ENCODE measurements at places on chromosomes 12 and 14.

DNA sequence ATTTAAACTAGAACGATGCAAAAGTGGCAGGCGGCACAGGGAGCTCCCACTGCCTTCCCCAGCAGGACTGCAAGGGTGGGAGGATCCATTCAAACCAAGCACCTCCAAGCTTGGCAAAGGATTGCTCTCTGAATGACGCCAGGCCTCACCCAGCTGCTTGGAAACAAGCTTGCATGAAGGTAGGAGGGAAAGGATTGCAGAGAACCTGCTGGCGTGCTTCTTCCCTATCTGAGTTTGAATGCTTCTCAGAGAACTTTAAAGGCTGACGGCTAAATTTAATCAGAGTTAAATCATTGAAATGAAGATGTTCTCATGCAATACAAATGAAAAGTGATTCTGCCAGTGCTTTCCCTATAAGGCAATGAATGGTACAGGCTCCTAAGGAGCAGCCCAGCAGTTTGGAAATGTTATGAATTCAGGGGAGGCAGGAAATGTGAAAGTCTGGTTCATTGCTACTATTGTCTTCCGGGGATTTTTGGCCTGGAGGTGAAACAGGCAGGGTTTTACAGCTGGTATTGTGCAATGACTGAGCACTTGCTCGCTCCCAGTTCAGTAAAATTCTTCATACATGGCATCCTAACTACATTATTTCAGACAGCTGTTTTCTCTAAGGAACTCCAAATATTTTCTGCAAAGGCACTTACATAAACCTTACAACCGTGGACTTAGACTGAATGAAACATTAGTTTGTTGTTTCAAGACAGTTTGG is 31.9 kb upstream of the DUSP6 start:
- DNase-seq, result no peak

DNA sequence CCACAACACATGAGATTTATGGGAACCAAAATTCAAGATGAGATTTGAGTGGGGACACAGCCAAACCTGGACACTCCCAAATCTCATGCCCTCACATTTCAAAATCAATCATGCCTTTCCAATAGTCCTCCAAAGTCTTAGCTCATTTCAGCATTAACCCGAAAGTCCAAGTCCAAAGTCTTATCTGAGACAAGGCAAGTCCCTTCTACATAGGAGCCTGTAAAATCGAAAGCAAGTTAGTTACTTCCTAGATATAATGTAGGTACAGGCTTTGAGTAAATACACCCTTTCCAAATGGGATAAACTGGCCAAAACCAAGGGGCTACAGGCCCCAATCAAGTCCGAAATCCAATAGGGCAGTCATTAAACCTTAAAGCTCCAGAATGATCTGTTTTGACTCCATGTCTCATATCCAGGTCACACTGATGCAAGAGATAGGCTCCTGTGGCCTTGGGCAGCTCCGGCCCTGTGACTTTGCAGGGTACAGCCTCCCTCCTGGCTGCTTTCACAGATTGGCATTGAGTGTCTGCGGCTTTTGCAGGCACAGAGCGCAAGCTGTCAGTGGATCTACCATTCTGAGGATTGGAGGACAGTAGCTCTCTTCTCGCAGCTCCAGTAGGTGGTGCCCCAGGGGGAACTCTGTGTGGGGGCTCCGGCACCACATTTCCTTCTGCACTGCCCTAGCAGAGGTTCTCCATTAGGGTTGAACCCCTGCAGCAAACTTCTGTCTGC is 60.1 kb downstream of the LRIG3 start:
- DNase-seq, result no peak

GRCh38 chr12:89797436-89797835 is 88.8 kb upstream of the ATP2B1 start:
- DNase-seq, result no peak

DNA sequence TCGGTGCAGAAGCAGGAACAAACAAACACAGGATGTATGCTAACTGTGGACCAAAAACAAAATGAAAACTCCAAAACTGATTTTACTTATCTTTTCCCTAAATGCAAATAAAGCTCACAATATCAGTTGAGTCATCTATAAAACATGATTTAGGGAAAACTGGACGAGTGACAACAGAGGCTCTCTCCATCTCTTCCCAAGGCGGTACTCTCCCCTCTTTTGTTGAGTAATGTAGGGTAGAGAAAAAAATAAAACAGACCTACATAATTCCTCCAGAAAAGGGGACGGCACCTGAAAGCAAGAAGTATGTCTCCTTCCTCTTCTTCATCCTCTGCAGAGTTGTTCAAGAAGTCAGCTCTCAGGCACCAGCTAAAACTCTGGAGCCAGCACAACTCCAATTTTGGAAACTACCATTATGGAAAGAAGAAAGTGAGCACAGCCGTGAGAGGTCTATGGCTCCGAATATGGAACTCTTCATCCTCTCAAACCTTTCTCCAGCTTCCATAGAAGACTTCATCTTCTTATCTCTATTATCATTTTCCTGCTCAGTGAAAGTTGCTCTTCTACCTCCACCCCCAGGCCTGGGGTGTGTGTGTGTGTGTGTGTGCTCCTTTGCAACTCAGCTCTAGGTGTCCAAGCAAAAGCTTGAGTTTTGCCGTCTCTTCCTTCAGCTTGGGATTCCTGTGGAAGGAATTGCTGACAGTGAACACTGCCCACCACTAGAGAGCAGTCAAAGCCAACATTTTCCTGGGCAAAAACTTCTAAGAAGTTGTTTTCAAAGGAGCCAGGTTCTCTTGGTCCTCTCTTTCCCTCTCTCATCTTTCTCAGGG is 155.4 kb downstream of the DIO2 start:
- DNase-seq, result no peak

- no peak for DNase-seq
Observed at GRCh38 chr14:90870950-90871604, 54.8 kb upstream of the TTC7B start.
